ENCODE measurements at places on chromosomes 3 and 15. TPM values are rescaled to one million over a fixed set of nuclear protein-coding genes. Genes with fewer than 3 reads are reported as not detected.

The GABRR3 gene
- total RNA-seq = not detected

DNA sequence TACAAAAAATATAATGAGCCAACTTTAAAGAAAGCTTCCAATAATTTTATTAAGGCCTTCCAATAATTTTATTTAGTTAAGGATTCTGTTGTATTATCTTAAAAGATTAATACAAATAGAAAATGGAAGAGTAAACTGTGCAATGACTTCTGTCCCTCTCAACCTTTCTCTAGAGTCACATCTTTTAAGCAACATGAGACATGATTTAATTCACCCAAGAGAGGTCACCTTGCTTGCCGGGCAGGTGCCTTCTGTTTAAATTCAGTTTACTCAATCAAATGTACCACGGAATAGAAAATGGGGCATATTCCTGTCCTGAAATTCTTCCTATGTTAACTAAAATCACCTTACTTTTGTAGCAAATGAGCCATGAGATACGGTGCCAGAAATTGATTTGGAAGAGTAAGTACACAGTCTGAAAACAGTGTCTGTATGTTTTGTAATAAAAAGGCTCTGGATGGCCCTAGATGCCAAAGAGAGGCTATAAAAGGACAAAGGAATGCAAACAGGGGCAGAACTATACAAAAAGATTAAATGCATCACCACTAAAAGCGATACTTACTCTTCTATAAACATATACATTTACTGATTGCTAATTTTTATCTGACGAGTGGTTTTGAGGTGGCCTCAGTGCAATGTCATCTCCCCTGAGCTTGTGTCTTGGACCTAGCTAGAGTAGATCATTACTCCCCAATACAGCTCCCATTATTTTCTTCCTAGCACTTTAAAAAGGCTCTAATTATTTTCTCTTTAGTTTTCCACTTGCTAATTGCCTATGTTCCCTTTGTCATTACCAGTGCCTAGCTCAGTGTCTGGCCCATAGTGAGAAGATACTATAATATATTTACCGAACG, 134.0 kb downstream of the FHIT start:
- H3K27ac ChIP-seq = no peak overlapping the region
- H3K4me3 ChIP-seq = no peak overlapping the region
- H3K36me3 ChIP-seq = no peaks in the 10 kb centered on the region
- no peaks in the 10 kb centered on the region for H3K27me3 ChIP-seq
- no peak for DNase-seq
- no peaks in the 10 kb centered on the region for H3K4me1 ChIP-seq

GRCh38 chr15:74680456-74680855, 15.4 kb downstream of the EDC3 start:
- no peaks in the 10 kb centered on the region for H3K27me3 ChIP-seq
- H3K4me1 ChIP-seq = no peaks in the 10 kb centered on the region
- no peak overlapping the region for H3K4me3 ChIP-seq
- no peak for DNase-seq
- peaks cover 6% of the 10 kb centered on the region for H3K36me3 ChIP-seq

- DNase-seq = no peak
- no peak overlapping the region for H3K27ac ChIP-seq
- H3K4me3 ChIP-seq = no peak overlapping the region
- no peaks in the 10 kb centered on the region for H3K4me1 ChIP-seq
Observed at GRCh38 chr3:23669541-23670255, 136.1 kb upstream of the UBE2E1 start.

DNA sequence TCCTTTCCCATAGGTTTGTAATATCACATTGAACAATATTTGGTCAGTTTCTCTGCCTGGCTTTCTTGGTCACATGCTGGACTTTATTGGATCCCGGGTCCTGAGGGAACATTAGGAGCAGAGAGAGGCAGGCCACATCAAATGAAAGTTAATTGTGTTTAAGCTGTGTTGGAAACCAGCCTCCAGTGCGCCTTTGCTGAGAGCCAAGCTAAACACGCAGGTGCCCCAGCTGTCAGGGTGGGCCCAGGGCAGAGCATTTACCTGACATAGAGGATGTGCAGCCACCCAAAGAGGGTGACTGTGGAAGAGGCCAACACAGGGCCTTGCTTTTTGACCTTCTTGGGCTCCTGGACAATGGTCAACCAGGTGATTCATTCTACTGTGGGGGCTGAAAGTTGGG, 149.3 kb downstream of the EBLN2 start:
- DNase-seq = no peak
- no peaks in the 10 kb centered on the region for H3K27me3 ChIP-seq
- no peaks in the 10 kb centered on the region for H3K4me1 ChIP-seq
- H3K36me3 ChIP-seq = no peaks in the 10 kb centered on the region
- no peak overlapping the region for H3K4me3 ChIP-seq
- no peak overlapping the region for H3K27ac ChIP-seq

The RIOX2 gene
- total RNA-seq = 21.8 TPM

GRCh38 chr15:40875991-40876730, 2.1 kb upstream of the RHOV start:
- peaks cover 14% of the 10 kb centered on the region for H3K4me1 ChIP-seq
- H3K36me3 ChIP-seq = no peaks in the 10 kb centered on the region
- no peak for DNase-seq
- no peak overlapping the region for H3K4me3 ChIP-seq

DNA sequence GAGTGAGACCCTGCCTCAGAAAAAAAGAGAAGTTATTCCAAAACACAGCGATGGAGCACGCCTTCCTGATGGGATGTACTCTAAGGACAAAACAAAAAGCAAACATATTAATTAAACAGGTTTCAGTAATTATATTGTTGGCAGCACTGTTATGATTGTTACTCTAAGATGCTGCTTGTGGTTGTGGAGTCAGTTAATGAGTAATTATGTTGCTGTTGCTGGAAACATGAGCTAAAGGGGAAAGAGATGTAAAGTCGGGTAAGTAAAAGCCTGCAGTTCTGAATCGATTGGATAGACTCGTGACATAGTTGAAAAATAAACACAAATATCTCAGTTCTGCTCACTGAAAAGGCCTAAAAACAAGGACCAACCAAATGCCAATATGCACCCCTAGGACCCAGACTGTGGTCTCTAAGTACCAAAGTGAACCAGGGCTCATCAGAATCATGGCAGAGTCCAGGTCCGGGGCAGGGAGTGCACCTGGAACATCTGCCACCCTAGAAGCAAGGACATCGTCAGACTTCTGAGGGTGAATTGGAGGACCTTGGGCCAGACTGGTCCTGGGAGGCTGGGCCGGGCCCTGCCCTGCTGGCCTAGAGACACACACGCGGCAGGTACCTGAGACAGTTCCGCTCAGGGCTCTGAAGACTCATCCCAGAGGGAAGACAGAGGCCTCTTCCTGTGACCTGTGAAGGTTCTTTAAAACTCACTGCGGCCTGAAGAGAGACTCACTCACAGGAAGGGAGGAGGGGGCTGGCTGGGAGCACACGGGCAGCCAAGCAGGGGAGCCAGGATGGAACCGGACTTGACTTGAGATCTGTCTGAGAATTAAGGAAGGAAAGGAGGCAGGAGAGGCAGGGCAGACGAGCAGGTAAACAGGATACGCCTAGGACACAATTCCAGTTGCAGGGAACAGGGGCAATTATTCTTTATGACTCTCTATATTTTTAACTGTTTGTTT, 140.5 kb downstream of the LRRK1 start:
- H3K4me1 ChIP-seq = no peaks in the 10 kb centered on the region
- no peak overlapping the region for H3K4me3 ChIP-seq
- H3K27ac ChIP-seq = no peak overlapping the region
- H3K36me3 ChIP-seq = no peaks in the 10 kb centered on the region

DNA sequence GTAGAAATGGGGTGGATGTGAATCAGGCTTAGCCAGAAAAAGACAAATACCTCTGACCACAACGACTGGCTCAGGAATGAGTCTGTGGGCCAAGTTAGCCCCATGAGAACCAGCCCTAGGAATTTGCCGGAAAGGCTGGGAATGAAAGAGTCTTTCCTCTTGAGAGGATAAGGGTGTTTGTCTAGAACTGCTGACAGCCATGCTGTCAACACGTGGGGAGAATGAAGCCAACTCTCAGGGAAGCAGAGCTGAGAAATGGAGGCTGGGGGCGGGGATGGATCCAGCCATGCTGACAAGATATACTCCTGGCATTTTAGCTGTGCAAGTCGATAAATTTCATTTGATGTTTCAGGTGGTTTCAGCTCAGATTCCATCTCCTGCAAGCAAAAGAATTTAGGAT, 10.6 kb upstream of the SLC6A1 start:
- H3K4me1 ChIP-seq = no peaks in the 10 kb centered on the region
- peaks cover 2% of the 10 kb centered on the region for H3K27me3 ChIP-seq
- DNase-seq = no peak
- no peak overlapping the region for H3K27ac ChIP-seq
- no peak overlapping the region for H3K4me3 ChIP-seq
- H3K36me3 ChIP-seq = no peaks in the 10 kb centered on the region

- H3K27me3 ChIP-seq = no peaks in the 10 kb centered on the region
- H3K27ac ChIP-seq = no peak overlapping the region
- no peaks in the 10 kb centered on the region for H3K36me3 ChIP-seq
- no peak for DNase-seq
- H3K4me3 ChIP-seq = no peak overlapping the region
- H3K4me1 ChIP-seq = no peaks in the 10 kb centered on the region
Observed at GRCh38 chr3:31102196-31102879, 207.9 kb upstream of the GADL1 start.

- DNase-seq = no peak
- H3K4me3 ChIP-seq = no peak overlapping the region
- H3K4me1 ChIP-seq = peaks cover 54% of the 10 kb centered on the region
- no peak overlapping the region for H3K27ac ChIP-seq
- peaks cover 2% of the 10 kb centered on the region for H3K36me3 ChIP-seq
Observed at GRCh38 chr3:171452328-171452727, 7.9 kb downstream of the TNIK start.

DNA sequence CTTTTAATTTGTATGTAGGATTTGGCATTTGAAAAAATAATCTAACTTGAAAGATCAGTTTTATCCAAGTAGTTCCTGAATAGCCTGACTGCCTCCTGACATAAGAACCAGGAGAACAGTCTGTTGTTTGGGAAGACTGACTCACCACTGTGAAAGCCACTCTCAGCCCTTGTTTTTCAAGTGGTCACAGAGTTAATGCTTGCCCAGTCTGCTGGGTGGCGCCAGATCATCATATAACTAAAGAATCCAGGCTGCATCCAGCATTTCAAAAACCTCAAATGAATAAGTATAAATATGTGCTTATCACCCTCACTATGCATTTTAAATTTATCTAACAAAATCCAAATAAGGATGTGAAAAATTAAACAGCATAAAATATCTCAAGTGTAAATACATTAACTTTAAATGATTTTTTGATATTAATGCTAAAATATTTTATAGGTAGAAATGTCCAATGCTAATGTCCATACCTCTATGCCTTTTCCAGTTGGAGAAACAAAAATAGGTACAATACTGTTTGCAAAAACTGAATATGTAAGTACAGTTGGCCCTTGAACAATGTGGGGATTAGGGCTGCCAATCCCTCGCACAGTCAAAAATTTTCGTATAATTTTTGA, 26.9 kb upstream of the ZBBX start:
- no peak overlapping the region for H3K4me3 ChIP-seq
- no peaks in the 10 kb centered on the region for H3K4me1 ChIP-seq
- H3K27ac ChIP-seq = no peak overlapping the region
- H3K36me3 ChIP-seq = no peaks in the 10 kb centered on the region
- H3K27me3 ChIP-seq = no peaks in the 10 kb centered on the region
- DNase-seq = no peak

- H3K4me3 ChIP-seq = no peak overlapping the region
- H3K27ac ChIP-seq = no peak overlapping the region
- no peaks in the 10 kb centered on the region for H3K36me3 ChIP-seq
Observed at GRCh38 chr3:16759227-16759903, 125.4 kb upstream of the PLCL2 start.

The ISG20 gene
- total RNA-seq = 257 TPM

DNA sequence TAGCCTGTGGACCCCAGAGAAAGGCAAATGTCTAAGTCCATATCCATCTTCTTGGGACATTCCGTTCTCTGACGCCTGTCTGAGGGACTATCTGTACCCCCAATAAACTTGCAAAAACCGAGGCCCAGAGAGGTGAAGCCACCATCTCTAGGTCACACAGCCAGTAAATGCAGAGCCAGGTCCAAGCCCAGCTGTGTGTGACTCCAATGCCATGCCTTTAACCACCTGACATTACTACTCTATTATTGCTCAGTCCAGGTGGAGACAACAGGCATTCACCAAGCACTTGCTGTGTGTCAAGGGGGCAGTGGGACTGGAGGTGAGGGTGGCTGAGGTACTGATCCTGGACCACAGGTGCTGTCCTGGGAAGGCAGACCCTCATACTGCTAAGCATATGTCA, 25.4 kb downstream of the CYP8B1 start:
- no peak for DNase-seq
- H3K4me1 ChIP-seq = no peaks in the 10 kb centered on the region
- no peak overlapping the region for H3K4me3 ChIP-seq
- no peak overlapping the region for H3K27ac ChIP-seq

The OR5H14 gene
- total RNA-seq = not detected

- H3K27ac ChIP-seq = peak overlapping the region; percentile 95
- H3K27me3 ChIP-seq = no peaks in the 10 kb centered on the region
- H3K36me3 ChIP-seq = no peaks in the 10 kb centered on the region
- peaks cover 36% of the 10 kb centered on the region for H3K4me1 ChIP-seq
Observed at GRCh38 chr15:65819563-65819960, 27.5 kb upstream of the DENND4A start.

DNA sequence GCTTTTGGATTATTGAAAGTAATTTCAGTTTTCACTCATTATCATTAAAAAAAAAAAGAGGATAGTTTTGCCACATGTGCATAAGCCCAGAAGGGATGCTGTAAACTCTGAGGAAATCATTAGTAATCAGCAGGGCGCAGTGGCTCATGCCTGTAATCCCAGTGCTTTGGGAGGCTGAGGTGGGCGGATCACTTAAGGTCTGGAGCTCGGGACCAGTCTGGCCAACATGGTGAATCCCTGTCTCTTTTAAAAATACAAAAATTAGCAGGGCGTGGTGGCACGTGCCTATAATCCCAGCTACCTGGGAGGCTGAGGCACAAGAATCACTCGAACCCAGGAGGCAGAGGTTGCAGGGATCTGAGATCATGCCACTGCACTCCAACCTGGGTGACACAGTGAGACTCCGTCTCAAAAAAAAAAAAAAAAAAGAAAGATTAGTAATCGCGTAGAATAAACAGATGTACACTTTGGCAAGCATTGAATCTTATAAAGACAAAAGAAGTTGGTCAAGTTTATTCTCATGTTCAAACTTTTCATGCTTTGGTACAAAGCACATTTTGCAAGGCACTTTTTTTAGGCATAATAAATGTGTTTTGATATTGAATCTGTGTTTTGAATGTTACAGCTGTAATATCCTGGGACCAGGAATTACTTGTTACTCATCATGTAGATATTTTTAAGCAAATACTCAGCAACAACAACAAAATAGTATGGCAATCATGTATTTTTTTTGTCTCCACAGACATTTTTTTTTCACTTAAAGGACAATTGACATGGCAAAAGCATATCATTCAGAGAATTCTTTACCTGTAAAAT, 93.2 kb upstream of the AGTR1 start:
- no peak overlapping the region for H3K27ac ChIP-seq
- no peak overlapping the region for H3K4me3 ChIP-seq
- H3K27me3 ChIP-seq = no peaks in the 10 kb centered on the region
- no peaks in the 10 kb centered on the region for H3K36me3 ChIP-seq
- no peak for DNase-seq

GRCh38 chr3:52401021-52401420, 43.9 kb downstream of the SEMA3G start:
- DNase-seq = no peak
- H3K27ac ChIP-seq = no peak overlapping the region
- peaks cover 70% of the 10 kb centered on the region for H3K36me3 ChIP-seq
- H3K4me1 ChIP-seq = no peaks in the 10 kb centered on the region

The CCR3 gene
- 6.0 TPM for total RNA-seq

The GOLGA8T gene
- not detected for total RNA-seq

Data from CD4-positive, CD25-positive, alpha-beta regulatory T cell (primary cell).